ENCODE measurements at places on chromosomes 7 and 10. TPM values are rescaled to one million over a fixed set of nuclear protein-coding genes. Genes with fewer than 3 reads are reported as not detected.

The OR2A12 gene
- 0.06 TPM for total RNA-seq

The BAG3 gene
- 44.8 TPM for total RNA-seq

- DNase-seq: no peak
Measured at GRCh38 chr7:18226598-18226997, 199.0 kb upstream of the PRPS1L1 start.

DNA sequence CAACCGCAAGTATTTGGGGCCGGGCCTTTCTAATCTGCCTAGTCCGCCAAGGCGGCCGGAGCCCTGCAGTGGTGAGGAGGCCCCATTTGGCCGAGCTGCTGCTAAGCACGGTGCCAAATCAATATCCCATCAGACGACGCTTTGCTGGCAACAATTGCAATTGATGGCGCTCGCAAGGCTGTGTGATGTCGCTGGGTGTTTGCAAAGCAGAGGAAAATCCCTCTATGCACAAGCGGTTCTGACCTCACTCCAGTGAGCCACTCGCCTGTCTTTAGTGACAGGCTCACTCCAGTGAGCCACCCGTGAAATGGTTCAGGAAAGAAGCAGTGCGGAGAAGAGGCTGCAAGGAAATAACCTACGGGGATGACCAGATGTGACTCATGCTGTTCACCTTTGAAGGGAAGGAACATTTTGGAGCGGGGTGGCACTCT, 18.3 kb upstream of the PDE1C start:
- no peak for DNase-seq

GRCh38 chr7:155372782-155373358, 75.2 kb downstream of the INSIG1 start:
- DNase-seq: no peak

- no peak for DNase-seq
Measured at GRCh38 chr7:108603656-108604306, 34.1 kb downstream of the DNAJB9 start.

DNA sequence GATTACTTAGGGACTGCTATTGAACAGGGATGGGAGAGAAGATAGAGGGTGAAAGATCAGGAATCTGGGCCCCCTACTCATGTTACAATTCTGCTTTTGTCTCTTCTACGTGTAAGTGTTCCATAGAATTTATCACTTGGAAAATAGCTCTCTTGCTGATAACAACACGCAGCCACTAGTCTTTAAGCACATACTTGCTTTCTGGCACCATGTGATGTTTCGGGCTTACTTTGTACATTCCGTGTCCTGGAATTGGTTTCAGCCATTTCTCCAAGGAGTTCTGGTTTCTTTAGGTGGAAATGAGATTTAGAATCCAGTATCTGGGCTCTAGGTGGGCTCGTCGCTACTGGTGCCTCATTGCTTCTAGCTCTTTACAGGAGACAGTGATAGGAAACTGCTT, 59.7 kb downstream of the TFAM start:
- DNase-seq: no peak

DNA sequence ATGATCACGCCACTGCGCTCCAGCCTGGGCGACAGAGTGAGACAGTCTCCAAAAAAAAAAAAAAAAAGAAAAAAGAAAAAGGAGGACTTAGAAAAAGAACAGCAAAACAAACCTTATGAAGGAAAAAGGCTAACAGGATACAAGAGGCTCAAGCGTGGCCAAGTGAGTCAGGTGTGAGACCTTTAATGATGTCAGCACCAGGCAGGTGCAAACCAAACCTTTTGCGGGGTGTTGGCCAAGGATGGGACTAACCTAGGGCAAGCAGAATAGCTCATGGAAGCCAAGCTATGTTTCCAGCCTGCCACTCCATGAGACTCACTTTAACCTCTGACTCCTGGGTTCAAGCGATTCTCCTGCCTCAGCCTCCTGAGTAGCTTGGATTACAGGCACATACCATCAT, 11.3 kb upstream of the GNA12 start:
- DNase-seq: no peak
